ENCODE measurements at places on chromosomes 3 and 15.

GRCh38 chr15:80999623-81000036 lies 1.1 kb upstream of the TLNRD1 start:
- DNase-seq: no peak

DNA sequence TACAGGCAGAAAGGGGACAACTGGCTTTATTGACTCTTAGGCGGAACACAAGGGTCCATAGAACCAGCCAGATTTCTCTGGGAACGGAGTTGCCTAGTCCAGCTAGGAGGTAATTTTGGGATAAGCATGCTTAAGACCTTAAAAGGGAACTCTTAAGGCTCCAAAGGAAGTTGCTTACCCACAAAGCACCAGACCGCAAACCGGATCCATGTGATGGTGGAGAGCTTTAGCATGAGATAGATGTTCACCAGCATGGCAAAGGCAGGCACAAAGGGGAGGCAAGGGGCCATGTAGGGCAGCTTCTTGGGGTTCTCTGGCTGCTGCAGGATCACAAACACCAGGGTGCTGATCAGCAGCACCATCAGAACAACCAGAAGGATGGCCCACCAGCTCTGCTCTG lies 61.4 kb downstream of the CLDN11 start:
- DNase-seq: no peak

DNA sequence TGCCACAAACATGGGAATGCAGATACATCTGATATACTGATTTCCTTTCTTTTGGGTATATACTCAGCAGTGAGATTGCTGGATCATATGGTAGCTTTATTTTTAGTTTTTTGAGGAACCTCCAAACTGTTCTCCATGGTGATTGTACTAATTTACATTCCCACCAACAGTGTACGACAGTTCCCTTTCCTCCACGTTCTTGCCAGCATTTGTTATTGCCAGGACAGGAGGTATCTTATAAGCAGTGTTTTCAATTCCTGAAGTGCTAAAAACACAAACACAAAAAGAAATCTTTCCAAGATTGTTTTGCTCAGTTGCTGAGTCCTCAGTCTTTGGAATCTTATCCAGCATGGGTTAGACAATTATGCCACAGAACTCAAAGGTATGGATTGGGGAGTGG lies 13.5 kb downstream of the GTF2E1 start:
- no peak for DNase-seq

- no peak for DNase-seq
These were observed 98.5 kb downstream of the MYLK start for GRCh38 chr3:123785602-123786001.

GRCh38 chr3:11699083-11699427 lies 55.3 kb upstream of the VGLL4 start:
- no peak for DNase-seq

DNA sequence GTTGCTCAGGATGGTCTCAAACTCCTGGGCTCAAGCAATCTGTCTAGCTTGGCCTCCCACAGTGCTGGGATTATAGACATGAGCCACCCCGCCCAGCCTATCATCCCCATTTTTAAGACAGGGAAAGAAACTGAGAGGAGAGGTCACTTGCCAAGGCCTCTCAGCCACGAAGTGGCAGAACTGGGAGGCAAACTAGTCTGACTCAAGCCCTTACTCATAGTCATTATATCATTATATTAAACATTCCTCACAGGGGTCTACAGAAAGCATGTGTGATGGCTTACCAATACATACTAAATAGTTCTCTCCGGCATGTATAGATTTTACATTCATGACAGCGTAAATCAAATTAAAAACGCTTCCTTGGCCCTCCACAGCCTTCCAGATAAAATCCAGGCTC lies 62.0 kb upstream of the ZBTB38 start:
- no peak for DNase-seq

DNA sequence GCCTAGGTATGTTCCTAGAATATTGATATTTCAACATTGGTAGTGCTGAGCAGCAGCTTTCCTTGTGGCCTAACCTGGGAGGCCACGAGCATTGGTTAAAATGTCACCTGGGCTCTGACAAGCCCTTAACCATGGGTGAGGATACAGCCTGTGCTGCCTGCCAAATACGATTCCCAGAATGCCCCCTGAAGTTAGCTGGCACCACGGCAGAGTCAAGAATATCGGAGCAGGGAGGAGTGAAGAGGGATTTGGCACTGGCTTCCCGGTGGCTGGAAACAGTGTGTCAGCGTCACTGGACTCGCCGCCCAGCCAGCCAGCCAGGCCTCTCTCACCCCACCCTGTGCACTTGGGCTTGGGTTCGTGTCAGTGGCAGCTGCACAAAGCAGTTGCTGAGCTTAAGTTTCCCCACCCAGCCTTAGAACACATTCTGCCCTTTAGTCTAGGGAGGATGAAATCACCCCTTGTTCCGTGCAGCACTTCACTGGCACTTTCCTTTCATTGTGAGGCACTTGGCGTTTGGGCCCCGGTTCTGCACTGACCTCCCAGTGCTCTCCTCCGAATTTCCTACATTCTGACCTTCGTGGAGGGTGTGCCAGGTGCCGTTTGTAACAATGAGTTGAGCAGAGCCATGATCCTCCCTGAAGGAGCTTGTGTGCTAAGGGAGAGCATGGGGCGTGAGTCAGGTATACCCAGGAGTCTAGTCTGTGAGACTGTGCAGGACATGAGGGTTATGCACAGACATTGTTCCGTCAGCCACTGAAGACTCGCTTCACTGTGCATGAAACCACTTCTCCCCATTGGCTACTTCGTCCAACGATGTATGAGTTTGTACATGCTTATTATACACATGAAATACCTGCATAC lies 152.8 kb upstream of the BHLHE40 start:
- no peak for DNase-seq

DNA sequence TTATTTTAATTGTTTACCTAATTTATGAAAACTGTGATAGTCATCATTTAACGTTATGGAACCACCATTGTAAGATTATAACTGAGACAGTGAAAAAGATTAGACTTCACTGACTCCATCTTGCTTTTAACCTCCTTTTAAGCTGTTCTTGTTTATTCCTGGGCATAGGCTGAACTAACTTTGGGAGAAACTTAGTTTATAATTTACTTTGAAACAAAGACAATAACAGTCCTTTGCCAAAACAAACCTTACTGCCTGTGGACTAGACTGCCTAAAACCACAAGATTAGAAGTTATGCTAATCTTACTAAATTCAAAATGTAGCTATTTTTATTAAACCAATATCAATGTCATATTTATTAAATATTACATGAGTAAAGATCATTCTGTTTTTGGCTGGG lies 44.3 kb upstream of the TMEM45A start:
- DNase-seq: no peak

DNA sequence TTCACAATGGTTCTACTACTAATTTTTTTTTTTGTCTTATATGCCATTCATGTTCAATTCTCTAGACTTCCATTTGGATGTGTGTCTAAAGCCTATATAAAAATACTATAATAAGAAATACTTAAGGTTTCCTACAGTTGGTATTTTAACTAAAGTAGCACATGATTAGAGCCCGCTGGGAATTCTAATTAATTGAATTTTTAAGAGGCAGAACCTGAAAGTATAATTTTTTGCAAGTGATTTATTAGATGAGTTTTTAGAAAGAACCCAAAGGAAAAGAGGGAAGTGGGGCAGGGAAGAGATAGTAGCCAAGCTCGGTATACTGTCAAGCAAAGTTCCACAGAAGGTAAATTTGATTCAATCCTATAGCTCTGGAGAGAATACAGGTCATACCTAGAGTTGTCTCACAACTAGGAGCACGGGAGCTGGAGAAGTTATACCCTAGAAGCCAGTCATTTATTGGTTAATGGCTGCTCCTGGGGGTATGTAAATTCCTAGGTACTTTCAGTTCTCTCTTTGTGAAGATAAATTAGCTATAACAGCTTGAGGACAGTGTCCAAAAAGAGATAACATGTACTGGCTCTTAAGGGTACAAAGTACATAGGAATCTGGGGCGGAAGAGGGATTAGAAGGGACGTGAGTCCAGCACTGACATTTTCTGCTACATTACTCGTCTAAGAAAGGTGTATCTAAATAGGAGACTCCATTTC lies 225.6 kb downstream of the CNTN6 start:
- no peak for DNase-seq

DNA sequence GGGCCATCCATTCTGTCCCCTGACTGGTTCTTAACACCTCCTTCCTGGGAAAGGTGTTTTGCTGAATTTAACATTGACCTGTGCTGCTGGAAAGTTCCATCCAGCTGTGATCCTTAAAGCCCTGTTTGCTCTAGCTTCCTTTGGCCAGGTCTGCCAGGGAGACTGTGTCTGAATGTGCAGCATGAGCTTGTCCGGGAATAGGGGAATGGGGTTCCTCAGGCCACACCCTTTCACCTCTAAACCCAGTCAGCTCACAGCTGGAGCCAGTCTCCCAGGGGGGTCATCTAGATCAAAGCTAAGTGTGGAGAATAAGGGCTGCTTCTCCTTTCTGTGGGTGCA lies 174.3 kb downstream of the CHDH start:
- DNase-seq: no peak

DNA sequence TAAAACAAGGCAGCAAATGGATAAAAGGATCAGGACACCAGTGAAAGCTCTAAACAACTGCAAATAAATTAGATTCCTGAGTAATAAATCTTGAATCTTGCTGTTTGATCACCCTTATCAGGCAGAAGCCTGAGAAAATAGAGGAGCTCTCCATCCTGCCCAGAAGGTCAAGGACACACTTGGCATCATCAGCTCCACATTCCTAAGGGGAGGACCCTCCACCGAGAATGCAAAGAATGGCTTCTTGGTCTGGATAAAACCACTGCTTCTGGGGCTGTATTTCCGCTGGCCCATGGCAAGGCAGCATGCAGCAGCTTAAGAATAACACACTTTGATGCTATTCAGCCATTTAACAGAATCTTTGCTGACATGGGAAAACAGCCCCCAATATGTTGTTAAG lies 108.9 kb upstream of the TSC22D2 start:
- no peak for DNase-seq

DNA sequence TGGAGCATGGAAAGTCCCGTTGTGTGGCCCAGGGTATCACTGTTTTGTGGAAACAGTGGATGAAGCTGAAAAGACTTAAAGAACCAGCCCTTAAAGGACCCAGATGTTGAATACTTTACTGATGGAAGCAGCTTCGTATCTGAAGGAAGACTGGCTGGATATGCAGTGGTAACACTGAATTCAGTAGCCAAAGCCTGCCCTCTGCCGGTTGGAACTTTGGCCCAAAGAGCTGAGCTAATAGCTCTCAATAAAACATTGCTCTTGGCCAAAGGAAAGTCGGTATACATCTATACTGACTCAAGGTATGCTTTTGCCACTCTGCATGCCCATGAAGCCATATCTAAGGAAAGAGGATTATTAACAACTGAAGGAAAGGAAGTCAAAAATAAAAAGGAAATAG lies 885.4 kb downstream of the PDCD6IP start:
- peak; percentile 19 for DNase-seq

GRCh38 chr3:183533412-183534132 lies 21.9 kb downstream of the KLHL6 start:
- DNase-seq: peak; percentile 44

DNA sequence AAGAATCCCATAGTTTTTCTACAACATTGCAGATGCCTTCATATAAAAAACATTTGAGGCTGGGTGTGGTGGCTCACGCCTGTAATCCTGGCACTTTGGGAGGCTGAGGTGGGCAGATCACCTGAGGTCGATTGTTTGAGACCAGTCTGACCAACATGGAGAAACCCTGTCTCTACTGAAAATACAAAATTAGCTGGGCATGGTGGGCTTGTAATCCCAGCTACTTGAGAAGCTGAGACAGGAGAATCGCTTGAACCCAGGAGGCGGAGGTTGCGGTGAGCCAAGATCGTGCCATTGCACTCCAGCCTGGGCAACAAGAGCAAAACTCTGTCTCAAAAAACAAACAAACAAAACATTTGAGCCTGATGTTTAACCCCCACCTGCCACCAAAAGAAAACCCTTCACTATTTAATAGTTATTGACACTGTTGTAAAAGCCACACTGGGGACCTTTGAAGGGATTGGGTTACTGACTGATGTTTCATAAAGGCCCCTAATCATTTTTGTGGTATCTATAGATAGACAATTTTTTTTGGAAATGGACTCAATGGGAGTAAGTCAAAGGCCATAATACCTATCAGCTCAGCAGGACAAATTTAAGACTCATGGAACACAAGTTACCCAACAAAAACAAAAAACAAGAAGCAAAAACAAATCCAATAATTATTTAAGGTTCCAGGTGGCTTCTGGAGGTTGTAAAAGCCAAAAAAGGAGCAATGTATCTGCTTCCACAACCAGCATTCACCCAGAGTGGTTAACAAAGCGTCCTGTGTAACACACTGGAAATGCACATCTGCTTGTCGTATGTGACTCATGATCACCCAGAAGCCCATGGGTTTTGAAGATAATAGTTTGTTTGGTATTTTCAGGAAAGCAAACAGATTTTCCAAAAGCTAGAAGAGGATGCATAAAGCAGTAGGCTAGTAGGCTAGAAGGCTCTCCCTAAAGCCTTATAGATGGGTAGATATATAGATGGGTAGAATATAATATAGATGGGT lies 41.2 kb downstream of the CDCP1 start:
- no peak for DNase-seq

- peak; percentile 98 for DNase-seq
These were observed at the start of gene RMDN3 for GRCh38 chr15:40754883-40755811. Gene RMDN3 (minus strand): TSS chr15:40755254. CDS start chr15:40754783, 471 bp downstream.

DNA sequence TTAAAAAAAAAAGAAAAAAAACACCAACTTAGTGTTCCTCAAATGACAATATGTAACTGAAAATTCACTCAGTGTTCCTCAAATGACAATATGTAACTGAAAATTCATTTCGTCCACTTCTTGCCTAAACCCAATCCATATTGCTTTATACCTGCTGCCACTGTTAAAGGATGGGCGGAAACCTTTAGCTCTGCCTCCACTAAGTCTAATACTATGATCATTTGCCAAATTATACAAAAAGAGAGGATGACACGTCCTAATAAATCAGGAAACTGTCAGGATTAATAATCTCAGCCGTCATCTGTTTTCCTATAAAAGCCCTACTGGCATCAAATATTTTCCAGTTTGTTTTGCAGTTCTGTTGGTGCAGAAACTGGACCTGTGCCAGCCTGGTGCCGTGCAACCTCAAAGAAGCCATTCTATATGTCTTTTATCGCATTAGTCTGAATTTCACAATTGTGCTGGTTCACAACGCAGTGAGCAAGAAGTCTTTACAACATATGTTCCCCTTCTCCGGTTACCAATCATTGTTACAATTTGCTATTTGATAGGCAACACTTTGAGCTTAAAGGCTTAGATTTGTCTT lies 160.4 kb upstream of the KCNH8 start:
- DNase-seq: no peak

GRCh38 chr3:70811880-70812279 lies 499.4 kb upstream of the MDFIC2 start:
- no peak for DNase-seq

- peak; percentile 57 for DNase-seq
These were observed 192.6 kb upstream of the ALCAM start for GRCh38 chr3:105174017-105174615.

DNA sequence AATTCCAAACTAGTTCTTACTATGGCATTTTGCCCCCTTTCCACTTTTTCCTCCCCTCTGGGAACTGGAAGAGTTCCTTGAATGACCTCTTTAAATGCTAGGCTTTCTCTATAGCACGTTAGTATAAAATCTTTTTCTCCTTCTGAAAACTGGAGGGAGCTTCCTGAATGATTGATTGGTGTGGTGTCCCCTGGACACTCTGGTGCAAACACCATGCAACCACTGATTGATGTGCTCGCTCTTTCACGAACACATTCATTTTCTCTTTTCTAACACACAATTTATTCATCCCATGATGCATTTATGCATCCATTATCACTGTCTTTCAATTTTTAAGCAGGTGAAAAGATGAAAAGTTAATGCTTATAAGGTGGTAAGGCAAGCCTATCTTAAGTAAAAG lies 159.1 kb upstream of the NANOGP8 start:
- DNase-seq: no peak
